NB4 (cell line): ENCODE measurements at places on chromosomes 7 and 10.

- no peak for DNase-seq
These were observed 186.5 kb upstream of the SLC25A13 start for GRCh38 chr7:96508371-96508770.

GRCh38 chr10:127279334-127279774 is 83.0 kb upstream of the INSYN2A start:
- DNase-seq, result no peak

- DNase-seq, result no peak
These were observed 5.8 kb upstream of the FHIP2A start for GRCh38 chr10:114815791-114816190.

DNA sequence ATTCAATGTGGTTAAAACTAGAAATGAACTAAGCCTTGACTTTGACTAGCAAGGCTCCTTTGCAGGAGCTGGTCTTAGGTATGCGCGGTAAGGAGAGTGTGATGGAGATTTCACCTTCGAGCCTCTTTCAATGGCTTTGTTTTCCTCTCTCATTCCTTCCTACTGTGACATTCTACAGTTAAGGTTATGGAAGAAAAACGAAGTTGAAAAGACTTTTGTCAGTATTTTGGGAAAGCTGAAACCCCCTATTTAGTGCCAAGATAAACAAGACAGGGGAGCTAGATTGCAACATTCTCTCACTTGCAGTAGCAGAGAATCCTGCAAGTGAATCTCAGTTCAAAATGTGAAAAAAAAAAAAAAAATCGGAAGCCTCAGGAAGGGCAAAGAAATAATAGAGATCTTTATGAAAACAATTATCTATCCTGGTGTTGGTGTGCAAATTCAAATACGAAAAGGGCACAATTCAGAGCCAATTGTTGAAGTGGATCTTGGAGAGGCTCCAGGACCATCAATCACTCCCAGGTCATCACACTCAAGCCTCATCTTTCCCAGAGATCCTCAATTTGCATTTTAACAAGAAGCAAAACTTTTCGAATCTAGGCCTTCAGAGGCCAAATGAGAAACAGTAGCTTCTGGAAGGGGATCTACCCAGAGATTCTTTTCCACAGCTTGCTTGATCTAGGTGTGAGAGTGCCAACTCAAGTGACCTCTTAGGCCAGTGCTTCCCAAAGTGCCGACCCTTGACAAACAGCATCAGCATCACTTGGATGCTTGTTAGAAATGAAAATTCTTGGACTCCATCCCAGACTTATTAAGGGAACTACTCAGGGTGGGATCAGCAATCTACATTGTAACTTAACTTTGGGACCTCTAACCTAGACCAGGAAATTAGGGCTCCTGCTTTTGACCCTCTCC is 163.8 kb downstream of the INHBA start:
- DNase-seq, result no peak

GRCh38 chr7:2116448-2116810 is 116.3 kb downstream of the MAD1L1 start:
- no peak for DNase-seq

DNA sequence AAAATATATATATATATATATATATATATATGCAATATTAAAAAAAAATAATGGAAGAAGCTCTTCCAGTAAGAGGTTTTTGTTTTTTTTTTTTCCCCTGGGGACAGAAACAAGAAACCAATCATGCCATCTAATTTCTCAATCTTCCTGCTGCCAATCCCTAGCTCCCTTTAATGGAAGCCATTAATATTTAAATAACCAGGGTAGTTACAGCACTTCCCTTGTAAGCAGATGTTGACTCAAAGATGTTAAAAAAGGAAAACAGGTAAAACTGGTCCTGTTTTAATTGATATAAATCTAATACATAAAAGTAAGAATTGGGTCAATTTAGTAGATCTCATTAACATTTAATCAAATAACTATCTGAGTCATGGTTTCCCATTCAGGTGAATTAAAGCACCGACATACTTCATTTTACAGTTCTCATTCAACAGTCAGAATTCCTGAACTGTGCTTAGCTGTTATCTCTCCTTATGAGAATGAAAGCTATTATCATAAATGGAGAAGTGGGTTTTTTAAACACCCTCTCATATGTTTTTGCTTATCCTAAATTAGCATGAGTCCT is 22.6 kb downstream of the CPVL start:
- DNase-seq, result no peak

DNA sequence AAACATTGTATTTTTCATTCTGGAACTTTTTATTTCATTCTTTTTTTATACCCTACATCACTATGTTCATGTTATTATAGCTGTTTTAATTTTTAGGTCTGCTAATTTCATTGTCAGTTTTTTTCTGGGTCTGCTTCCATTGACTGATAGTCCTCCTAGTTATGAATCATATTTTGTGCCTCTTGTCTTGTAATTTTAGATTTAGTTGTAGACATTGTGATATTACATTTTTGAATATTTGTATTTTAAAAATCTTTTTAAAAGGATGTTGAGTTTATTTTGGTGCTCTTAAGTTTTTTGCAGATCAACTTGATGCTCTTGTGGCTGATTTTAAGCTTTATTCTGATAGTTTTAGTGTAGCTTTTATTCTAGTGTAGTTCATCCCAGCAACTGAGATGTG is 57.6 kb downstream of the BTRC start:
- no peak for DNase-seq

DNA sequence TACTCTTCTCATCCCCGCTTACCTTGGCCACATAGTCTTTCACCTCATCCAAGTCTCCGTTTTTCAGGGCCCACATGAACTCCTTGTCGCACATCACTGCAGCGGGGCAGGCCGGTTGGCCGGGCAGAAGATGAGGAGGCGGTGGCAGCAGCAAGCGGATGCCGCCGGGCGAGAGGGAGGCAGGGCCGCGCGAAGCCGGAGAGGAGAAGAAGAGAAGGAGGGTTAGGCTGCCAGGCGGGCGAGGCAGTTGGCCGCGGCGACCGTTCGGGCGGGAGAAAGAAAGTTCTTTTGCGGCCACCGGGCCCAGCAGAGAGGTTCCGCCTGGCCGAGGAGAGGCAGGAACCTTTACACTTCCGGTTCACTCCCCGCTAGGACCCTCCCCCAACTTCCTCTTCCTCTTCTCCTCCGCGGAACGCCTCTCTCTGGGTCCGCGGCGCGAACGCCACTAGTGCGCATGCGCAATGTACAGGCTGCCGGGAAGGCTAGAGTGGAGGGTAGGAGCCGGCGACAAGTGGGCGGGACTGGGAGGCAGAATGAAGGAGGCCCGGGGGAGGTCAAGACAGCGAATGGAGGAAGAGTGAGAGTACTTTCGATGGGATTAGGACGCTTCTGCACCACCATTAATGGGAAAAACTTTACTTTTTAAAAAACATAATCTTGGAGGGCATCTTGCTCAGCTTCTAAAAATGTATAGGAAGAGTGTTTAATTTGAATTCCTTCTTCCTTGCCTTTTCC is at the start of gene MTPN:
MTPN (minus strand) TSS at position 353 of the 735 bp plus-strand sequence; CDS start at position 94, 259 bp downstream.
- DNase-seq, result peak; percentile 99

DNA sequence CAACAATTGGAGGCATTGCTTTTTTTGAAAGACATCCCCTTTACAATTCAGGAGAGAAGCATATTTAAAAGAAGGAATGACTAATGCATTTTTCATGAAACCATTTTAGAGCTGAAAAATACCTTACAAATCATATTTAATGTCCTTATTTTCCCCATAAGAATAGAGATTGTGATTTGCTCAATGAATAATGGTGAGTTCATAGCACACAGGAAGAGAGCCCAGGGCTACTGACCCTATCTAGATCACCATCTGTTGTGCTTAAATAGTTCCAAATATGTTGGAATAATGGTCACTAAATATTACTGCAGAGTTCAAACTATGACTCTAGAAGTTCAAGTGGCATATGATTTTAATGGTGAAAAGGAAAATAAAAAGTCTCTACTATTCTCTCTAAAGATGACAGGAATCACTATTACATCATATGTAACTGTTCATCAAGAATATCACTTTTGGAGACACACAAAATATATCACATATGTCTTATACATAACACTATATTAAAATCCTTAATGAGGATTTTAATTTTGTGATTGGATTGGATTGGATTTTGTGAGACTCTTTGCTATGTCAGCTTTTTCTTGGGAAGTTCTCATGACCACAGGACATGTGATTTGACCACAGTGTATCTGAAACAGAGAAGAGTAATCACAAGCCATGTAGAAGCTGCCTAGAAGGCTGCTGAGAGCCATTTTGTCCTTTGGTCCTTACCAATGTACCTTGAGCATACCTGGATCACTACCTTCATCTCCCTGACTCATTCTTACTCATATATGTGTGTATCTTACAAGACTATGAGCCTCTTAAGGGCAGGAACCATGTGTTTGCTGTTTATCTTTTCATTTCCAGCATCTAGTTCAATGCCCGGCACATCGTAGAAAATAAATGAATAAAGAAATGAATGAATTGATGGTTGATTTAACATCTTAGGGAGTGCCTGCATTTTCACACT is 26.4 kb downstream of the SLC16A9 start:
- no peak for DNase-seq

DNA sequence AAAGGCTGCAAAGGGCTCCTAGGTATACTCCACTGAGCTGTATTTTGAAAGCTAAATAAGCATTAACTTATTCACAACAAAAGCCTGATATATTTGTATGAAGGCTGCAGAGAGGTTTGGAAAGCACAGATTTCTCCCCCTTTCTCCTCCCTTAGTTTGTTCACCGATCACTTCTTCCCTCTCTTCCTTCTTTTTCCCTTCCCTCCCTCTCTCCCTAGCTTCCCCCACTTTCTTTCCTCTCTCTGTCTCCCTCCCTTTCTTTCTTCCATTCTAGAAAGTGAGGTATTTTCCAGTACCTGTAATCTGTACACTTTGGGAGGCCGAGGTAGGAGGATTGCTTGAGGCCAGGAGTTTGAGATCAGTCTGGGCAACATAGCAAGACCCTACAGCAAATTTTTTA is 62.1 kb downstream of the HHEX start:
- no peak for DNase-seq

DNA sequence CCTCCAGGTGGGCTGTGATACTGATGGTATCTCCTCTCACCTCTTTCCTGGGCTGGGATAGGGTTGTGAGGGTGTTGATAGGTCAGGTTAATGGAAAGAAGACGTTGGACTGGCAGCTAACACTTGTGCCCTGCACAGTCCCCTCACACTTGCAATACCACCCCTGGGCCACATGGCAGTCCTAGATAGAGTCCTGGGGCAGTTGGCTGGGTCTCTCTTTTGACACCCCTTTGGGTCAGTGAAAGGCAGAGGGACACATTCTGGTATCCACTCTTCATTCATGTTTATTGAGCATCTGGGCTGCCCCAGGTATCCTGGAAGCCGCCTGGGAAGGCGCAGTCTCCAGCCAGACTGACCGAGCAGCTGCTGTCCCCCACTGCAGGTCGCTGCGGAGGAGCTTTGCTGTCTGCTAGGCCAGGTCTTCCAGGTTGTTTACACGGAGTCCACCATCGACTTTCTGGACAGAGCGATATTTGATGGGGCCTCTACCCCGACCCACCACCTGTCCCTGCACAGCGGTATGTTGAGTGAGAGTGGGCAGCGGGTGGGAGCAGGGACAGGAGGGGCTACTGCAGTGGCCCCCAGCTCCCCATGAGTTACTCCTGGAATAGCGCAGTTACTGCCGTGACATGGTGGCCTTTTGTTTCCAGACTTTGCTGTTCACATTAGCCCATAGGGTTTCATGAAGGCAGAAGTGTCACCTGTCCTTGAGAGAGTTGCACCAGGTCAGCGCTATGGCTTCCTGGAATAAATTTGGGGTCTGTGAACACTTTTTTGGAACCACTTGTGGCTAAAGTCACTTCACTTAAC is 19.1 kb downstream of the NACAD start:
- no peak for DNase-seq

DNA sequence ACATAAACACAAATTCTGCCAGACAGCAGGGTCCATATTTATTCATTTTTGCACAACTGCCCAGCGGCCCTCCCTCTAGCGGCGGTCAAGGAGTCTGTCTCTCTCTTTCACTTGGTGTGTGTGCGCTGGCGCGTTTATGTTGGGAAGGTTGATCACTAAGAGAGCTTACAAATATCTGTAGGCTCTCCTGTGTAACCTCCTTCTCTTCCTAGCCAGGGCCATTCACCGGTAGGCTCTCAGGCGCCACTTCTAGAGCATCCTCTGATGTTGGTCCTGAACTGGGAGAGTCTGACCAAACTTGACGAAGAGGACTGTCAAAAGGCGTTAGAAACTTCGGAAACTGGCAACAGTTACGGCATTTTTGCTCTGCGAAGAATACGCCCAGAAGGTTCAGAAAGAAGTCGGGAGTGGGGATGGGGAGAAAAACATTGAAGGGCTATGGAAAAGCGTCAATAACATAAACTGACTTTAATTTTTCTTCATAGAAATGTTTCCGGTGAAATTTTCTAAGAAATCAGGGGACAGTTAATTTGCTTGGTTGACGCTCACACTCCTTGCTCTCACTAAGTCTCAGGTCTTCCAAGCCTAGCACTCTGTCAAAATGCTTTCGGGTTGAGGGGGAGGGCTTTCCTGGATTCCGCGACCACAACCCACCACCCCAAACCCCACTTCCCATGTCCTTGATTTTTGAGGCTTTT is 731.1 kb downstream of the ZWINT start:
- DNase-seq, result no peak

DNA sequence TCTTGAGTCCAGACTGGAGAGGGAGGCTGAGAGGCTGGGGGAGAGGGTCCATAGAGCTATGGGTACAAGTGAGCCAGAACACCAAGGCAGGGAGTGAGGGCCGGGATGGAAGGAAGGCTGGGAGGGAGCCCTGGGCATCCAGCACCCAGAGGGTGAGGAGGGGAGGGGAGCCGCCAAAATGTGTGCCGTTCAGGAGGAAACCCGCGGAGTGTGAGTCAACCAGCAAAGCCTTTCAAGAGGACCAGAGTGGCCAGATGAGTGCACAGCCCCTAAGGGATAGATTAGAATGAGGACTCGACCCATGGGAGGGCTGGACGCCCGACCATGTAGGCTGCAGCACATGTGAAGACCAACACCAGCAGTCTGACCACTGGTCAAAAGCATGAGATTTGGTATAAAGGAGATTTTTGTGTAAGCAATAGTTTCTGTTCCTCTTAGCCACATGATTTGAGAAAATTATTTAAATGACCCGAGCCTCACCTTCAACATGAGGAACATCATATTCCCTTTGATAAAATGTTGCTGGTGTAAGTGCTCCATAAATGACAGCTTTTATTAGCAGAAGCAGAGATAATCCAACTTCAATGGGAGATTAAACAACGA is 179.7 kb upstream of the GRB10 start:
- DNase-seq, result peak; percentile 28

DNA sequence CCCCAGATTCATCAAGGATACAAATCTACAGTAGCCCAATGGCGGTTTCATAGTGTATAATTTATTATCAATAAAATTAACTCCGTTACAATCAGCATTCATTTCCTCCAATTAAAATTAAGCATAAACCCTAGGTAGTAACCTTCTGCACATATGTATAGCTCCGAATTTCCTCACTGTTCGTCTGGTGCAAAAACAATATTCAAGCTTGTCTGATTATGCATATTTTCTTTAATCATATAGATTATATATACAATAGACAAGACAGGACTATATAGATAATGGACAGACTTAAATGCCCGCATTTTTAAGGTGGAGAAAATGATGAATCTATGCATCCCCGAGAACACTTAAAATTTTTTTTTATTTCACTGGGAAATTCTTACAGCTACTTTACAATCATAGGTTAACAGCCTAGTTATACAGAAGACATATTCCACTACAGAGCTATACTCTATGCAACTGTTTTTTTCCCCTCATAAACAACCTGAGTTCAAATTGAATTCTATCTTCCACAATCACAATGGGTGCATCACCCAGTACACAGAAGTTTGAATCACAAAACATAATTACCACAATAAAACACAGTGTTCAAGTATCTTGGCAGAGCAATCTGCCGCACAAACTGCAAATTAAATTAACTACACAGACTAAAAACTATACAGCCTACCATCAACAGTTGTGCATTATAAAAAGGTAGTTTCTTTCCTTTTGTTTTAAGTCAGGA is 2.6 kb downstream of the HOXA9 start:
- no peak for DNase-seq
